ENCODE measurements at places on chromosomes 1 and 21.
A peak's percentile ranks its signal among the peaks of the same experiment; 100 is the strongest.

DNA sequence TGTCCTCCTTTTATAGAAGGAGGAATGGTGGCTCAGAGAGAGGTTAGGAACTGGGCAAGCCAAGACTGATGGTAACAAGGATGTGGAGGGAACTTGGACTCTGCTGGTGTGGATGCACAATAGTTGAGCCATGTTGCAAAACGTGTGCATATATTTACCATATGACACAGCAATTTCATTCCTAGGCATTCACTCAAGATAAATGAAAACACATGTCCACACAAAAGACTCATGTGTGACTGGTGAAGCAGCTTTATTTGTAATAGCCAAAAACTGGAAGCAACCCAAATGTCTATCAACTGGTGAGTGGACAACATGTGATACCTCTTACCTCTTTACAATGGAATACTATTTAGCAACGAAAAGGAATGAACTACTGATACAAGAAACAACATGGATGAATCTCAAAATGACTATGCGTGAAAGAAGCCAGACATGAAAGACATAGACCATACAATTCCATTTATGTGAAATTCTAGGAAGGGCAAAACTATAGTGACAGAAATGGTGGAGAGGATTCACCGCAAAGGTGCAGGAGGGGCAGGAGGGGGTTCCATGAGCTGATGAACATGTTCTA lies 36.2 kb downstream of the CAMK2N1 start:
- peak; percentile 75 for DNase-seq

DNA sequence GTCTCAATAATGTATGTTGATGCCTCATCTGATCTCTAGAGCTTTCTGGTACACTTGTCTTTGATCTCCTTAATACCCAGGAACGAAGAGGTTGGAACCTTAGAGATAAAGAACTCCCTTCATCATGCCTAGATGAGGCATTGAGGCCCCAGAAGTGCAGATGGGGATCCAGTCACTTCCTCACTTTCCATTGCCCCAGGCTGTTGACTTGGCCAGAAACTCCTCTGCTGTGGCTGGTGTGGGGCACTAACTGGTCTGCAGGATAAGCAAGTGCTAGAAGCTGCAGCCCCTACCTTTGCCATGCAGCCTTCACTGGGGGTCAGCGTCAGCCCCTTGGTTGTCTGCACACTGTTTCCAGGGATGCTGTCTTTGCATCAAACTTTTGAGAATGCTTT lies 49.9 kb downstream of the STUM start:
- no peak for DNase-seq

GRCh38 chr1:116373431-116374352 lies 648 bp downstream of the ATP1A1 start:
- peak; percentile 57 for DNase-seq

DNA sequence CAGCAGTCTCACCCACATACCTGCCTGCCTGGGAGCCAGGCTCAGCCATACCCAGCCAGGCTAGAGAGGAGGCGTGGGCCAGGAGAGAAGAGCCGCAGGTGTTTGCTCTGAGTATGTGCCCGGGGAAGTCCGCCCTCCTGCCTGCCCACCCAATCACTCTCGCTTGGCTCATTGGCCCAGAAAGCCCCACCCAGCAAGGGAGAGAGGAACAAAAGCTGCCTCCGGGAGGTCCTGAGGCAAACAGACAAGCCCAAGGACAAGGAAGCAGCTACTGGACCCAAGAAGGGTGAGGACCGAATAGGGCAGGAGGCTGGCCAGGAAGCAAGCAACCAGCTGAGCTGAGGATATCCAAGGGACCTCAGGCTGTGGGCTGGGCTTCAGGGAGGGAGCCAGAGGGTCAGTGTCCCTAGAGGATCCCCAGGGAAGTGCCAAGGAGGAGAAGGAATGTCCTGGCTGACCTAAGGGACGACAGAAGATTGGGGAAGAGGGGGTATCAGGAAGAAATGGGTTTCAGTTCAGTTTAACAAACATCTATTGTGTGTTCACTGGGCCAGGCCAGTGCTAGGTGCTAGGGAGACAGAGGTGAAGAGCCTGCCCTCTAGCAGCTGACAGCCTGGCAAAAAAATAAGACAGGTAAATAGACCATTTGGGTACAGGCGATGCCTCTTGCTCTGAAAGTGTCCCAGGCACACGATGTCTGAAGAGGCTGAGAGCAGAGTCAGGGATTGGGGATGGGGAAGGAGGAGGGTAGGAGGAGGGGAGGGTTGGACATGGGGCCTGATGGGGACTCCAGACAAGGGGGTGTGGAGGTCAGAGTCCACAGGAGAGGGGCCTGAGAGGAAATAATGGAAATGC lies at the start of gene GJB4:
Gene GJB4 (plus strand): TSS at position 238 of the 855 bp plus-strand sequence. CDS start 1,515 bp downstream, outside the sequence.
- no peak for DNase-seq

GRCh38 chr1:31753707-31754349 lies 10.3 kb downstream of the ADGRB2 start:
- DNase-seq, result no peak

- no peak for DNase-seq
Observed at GRCh38 chr1:89125240-89125912, 538 bp downstream of the GBP2 start.

DNA sequence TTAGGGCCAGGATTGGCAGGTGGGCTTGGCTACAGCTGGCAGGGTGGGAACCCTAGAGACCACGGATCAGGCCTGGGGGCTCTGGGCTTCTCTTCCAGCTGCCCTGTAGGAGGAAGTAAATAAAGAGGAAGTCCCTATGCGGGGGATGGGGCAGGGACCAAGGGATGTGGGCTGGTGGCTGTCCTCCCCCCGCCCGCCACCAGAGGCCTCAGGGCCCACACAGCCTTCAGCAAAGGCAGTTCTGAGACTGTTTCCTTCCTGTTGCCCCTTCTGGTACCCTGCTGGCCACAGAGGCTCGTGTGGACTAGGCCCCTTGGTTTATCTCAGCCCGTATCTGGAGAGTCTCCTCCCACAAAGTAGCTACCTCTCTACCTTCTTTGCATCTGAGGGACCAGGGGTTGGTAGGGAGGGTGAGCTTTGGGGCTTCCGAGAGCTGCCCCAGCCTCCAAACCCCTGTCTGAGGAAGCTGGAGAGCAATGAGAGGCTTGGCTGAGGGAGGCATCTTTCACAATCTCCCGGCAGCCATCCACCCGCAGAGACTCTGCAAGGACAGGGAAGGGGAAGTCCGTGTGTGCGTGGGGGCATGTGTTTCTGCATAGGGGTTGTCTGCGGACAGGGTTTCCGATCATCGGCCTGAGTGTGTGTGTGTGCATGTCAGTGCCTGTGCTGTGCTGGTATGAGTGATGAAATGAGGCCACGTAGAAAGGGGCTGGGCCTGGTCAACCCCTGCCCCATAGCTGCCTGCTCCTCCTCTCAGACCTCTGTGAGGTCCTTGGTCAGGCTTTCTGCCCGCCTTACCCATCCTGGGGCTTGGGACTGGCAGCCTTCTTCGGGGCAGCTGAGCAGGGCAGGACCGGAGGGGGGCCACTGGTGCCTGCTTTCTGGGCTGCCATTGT lies 12.5 kb downstream of the RPS6KA1 start:
- peak; percentile 40 for DNase-seq

- DNase-seq, result peak; percentile 80
Observed at GRCh38 chr1:227317523-227318015, 723 bp downstream of the CDC42BPA start.
